ENCODE measurements at places on chromosomes 2 and 18.

DNA sequence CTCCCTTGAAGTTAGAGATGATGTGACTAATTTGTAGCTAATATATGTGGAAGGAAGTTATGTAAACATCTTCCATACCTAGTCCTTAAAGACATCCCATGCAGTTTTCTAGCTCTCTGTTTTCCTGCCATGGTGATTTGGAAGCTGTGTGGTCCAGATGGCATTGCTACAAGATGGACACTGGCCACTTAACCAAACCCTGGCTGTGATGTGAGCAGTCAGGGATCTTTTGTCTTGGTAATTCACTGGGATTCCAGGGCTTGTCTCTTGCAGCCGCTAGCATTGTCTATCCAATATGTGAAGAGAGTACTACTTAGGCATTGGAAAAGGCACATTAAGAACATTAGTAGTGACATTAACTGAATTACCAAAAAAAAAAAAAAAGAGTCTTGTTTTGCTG is 139.9 kb upstream of the DOCK10 start:
- no peak for DNase-seq

DNA sequence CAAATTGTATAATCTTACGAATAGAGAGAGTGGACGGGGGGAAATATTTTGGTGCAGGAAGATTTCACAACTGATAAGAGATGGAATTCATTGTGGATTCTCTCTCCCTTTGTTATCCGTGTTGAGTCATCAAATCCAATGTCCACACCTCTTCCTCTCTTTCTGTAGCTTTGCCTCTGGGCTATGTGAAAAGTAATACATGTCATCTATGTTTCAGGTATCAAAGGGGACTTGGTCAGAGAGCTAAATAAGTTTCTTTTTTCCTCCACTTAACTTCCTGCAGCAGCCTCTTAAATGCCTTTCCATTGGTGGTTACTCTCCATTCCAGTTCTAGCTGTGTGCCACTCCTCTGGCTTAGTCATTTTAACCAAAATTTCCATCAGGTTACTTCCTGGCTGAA is 169.3 kb upstream of the NXPH2 start:
- no peak for DNase-seq

GRCh38 chr2:237900891-237901831 is 41.7 kb downstream of the RAMP1 start:
- no peak for DNase-seq

DNA sequence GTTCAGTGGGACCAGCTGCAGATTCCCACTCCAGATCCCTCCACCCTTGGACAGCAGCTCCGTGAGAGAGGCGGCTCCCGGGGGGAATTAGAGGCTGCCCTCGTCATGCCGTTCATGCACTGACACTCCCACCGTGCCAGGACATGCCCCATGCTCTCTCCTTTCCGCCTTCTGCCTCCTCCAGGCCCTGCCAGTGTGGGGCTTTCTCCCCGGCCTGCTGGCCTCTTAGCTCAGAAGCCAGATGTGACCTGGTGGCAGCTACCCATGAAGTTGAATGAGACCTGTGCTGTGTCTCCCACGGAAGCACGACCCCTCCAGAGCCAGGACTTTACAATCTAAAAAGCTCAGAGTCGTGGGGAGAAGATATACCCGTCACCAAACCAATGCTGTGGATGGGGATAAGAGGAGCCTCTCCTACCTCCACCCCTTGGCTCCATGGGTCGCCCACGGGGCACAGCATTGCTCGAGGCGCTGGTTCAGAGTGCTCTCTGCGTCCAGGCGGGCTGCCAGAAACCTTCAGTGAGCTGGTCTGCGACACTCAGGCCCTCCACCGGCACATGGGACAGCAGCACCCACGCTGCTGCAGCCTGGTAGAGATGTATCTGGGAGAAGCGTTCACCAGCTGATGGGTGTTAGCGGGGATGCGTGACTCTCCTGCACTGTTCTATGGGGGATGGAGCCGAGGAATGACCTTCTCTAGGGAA is 111.0 kb upstream of the GPC1 start:
- no peak for DNase-seq

DNA sequence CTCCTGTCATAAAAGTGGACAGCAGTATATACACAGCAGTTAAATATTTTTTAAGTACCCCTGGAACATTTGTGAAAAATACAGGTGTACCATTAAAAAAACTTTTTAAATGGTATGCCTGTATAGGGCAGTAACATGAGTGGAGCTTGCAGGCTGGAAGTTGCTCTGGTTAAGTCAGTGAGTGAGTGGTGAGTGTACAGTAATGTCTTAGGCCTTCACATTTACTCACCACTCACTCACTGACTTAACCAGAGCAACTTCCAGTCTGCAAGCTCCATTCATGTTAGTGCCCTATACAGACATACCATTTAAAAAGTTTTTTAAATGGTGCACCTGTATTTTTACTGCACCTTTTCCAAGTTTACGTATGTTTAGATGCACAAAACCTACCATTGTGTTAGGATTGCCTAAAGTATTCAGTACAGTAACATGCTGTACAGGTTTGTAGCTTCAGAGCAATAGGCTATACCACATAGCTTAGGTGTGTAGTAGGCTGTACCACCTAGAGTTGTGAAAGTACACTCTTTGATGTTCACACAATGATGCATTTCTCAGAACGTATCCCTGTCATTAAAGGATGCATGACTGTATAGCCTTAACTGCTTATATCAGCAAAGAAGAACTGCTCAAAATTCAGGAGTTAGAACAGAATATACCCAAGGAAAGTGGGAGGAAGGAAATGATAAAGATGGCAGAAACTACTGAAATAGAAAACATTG is 112.6 kb downstream of the EHBP1 start:
- no peak for DNase-seq

- no peak for DNase-seq
Observed at GRCh38 chr18:48799724-48800315, 150.9 kb downstream of the SMAD7 start.

- no peak for DNase-seq
Observed at GRCh38 chr2:110718382-110718781, 14.0 kb upstream of the ACOXL start.

DNA sequence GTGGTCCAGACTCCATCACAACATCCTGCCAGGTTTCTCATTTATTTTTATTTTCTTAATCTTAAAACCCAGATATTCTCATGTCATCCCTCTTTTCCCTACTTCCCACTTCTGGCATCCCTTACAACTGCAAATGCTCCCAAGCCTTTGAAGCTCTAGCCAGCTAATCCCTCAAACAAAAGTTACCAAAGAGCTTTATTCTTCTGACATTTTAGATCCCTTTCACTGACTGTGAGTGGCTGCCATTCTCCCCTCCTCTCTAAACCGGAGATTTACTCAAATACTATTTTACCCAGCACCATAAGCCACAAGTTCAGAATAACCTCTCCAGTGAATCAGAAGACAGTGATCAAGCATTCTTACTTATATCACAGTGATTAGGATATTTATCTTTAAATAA is 569.0 kb upstream of the SYT4 start:
- DNase-seq: no peak

GRCh38 chr18:23380817-23381216 is 72.3 kb upstream of the RIOK3 start:
- no peak for DNase-seq

DNA sequence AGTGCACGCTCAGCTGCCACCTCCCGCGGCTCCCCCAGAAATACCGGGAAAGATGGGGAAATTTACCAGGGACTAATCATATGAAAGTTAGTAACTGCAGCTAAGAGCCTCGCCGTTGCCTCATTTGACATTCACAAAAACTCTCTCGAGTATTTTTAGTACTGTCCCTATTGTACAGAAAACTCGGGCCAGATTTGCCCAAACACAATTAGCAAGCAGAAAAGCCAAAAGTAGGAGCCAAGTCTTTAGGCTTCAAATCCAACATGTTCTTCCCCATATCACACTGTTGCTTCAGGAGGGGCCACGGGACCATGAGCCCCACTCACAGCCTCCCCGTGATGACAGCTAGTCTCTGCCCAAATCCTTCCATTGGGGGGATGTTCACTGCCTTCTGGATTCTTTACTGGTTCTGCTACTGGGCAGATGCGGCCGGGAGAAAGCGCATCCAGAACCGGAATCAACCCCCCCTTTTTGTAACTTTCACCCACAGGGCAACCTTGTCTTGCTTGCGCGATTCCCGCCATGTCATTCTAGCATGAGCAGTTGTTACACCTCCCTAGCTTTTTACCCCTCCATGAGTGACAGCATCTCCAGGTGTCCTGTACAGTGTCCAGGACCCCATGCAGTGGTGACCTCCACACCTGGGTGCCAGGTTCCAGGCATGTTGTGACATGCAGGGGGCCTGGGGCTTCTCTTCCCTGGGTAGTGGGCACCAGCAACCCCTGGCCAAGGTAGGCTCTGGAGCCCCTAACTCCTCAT is 35.2 kb downstream of the CENPO start:
- no peak for DNase-seq

DNA sequence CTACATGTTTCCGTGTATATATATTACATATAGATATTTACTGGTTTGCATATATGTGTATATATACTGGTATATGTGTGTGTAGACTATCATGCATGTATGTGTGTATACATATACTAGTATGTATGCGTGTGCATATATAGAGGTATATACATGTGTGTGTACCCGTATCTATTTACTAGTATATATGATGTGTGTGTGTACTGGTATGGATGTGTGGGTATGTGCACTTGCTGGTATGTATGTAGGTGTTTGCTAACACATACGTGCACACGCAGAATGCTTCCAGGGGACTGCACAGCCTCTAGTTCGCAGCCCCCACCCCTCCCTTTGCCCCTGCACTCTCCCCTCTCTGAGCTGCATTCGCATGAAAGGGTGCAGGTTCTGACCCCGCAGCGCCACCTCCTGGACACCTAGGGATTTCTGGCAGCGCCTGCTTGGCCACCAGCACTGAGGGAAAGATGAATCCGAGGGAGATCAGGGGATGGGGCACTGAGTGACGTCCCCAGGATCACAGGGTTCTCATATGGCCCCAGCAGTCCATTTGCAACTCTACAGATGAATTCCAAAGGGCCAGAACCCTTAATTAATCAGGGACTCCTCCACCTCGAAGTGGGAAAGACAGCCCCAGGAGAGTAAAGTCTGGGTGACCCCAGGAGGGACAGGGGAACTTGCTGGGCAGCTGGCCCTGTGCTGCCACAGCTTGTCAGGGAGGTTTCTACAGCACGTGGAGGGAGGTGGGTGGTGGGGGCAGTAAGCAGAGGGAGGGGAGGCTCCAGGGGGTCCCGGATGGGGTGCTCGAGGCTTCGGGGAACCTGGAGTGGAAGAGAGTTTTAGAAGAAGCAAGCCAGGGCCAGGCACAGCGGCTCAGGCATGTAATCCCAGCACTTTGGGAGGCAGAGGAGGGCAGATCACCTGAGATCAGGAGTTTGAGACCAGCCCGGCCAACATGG is 66.8 kb upstream of the ASAP2 start:
- no peak for DNase-seq

GRCh38 chr18:966759-967576 is 62.3 kb downstream of the ADCYAP1 start:
- no peak for DNase-seq

DNA sequence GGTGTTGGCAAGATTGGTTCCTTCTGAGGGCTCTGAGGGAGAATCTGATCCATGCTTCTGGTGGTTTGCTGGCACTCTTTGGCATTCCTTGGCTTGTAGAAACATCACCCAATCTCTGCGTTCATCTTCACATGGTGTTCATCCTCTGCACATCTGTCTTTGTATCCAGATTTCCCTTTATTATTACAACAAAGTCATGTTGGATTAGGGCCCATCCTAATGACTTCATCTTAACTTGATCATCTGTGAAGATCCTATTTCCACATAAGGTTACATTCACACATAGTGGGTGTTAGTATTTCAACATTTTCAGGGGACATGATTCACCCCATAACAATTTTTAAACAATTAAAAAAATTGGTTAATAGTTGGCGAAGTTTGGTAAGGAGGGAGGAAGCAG is 177.4 kb upstream of the CWC22 start:
- no peak for DNase-seq
